ENCODE measurements at places on chromosomes 1 and 21.
A peak's percentile ranks its signal among the peaks of the same experiment; 100 is the strongest.

DNA sequence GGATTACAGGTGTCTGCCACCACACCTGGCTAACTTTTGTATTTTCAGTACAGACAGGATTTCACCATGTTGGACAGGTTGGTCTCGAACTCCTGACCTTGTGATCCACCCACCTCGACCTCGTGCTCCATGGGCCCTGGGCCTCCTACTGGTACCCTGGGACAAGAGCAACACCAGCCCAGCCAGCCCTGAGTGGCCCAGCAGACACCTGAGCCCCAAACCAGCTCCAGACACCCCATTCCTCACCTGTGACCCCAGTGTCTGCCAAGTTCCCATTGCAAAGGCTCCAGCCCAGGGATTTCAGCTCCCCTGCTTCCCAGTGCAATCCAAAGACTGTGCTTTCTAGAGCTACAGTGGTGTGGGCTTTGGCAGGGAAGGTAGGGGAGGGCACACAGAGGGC is 14.6 kb downstream of the MEF2D start:
- DNase-seq: no peak

- no peak for DNase-seq
These were observed 547.4 kb downstream of the PTPRU start for GRCh38 chr1:29783508-29784275.

DNA sequence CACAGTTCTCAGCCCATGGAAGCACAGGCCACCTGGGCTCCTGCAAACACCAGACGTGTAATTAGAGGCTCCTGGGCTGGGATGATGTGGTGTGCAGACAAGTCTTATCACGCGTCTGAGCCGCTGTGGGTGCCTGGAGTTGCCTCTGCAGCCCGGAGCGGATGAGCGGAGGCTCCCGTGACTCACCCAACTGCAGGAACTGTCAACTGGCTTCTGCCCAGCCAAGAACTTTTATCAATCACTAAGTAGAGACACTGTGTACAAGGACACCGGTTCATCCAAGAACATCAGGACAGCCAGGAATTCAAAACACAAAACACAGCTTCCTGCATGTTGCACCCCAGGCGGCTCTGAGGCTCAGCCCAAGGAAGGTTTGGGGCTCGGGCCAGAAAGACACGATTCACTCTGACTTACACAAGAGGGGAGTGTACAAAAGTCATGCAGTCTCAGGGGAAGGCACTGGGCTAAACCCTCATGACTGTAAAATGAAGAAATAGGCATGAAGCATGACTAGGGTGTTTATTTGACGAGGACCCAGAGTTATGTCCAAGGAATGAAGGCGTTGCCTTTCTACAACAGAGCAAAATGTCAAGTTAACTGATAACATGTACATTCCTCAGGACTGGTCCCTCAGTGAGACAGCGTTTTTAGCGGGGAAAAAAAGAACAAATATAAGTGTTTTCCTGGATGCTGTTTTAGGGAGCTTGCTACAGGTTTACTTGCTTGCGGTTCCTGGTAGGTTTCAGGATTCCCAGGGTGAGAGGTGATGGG is 21.1 kb downstream of the ERRFI1 start:
- DNase-seq: peak; percentile 94

DNA sequence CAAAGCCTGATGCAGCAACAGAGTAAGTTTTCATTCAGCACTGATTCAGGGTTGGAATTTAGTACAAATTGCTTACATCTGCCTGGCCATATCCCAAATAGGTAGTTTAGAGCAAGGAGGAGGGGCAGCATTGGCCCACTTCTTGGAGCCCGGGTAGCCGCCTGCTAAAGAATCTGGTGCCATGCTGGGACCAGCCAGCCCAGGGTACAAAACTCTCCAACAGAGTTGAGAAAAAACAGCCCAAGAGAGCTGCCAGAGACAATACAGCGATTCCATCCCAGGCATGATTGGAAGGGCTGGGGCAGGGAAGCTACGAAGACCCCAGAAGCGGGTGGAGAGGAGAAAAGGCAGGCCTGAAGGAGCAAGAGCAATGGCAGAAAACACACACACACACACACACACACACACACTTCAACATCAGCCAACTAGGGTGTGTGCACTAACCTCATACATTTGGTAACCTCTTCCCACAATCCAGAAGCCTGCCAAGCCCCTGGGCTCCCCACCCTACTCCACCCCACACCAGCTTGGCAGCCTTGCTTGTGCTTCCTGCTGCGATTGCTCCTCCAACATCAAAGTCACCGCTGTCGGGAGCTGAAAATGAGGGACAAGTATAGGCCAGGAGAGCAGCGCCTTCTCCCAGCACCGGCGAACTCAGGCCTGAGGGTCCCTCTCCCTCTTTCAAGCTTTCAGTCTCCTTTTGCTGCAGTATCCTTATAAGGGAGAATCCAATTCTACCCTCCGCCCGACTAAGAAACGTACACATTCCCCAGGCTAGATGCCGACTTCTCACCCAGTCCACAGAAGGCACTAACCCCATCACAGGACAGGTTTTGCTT is 1.2 kb downstream of the PIK3C2B start:
- DNase-seq: peak; percentile 65

DNA sequence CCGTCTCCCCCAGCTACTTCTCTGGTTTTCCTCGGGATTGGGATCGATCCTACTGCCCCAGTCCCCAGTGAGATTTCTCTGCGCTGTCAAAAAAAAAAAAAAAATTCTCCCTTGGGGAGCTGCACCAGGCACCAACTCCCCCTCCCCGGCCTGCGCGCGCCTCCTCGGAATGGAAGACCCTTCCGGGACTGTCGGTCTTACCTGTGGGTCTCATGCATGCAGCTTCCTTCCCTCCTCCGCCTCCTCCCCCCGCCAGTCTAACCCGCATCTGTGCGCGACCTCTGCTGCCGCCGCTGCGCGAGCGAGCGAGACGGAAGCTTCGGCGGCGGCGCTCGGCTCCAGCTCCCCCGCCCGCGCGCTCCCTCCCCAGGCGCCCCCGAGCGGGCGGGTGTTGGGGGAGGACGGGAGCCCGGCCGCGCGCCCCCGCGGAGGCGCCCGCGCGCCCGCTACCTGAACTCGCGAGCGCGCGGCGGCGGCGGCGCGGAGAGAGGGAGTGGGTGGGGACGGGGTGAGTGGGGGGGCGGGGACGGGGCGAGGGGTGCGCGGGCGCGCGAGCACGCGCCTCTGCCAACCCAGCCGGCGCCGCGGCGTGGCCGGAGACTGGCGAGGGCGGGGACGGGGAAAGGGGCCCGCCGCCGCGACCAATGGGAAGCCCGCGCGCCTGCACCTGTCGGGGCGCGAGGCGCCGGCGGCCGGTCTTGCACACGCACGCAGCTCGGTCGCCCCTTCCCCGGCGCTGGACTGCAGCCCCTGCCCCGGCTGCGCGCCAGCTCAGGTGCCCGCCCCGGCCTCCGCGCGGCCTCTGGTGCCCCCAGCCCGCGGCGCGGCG is at the start of gene SUSD4:
Gene SUSD4 (minus strand): TSS at position 321 of the 829 bp plus-strand sequence. CDS start 751 bp downstream, outside the sequence.
- DNase-seq: no peak
